ENCODE measurements at places on chromosomes 6 and 20.

- no peak for DNase-seq
Measured at GRCh38 chr6:163318071-163318786, 96.3 kb upstream of the QKI start.

DNA sequence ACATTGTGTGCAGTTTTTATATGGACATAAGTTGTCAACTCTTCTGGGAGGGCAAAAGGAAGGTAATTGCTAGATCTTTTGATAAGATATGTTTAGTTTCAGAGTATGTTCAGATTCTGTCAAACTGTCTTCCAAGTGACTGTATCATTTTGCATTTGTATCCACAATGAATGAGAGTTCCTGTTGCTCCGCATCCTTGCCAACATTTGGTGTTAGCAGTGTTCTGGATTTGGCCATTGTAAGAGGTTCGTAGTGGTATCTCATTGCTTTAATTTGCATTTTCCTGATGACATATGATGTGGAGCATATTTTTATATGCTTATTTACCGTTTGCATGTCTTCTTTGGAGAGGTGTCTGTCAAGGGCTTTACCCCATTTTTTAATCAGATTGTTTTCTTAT lies 150.2 kb downstream of the CDKAL1 start:
- no peak for DNase-seq

DNA sequence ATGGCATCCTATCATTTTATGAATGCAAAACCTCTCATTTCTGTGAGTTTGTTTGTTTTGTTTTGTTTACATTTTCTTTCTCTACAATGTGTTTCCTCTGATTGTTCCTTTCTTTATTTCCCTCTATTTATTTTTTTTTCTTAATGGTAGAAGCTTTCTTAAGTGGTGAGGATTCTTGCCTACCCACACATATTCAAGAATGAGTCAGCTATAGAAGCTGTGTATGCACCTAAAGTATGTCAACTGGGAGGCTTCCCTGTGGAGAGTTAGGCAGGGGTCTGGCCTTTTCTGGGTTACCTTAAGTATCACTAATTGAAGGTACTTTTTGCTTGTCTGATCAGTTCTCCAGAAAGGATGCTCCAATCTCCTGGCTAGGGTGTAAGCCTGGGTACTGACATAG lies 354.0 kb downstream of the ESR1 start:
- no peak for DNase-seq

GRCh38 chr20:15138548-15139126 lies 801.2 kb upstream of the FLRT3 start:
- no peak for DNase-seq

- no peak for DNase-seq
Measured at GRCh38 chr6:111812060-111813038, 60.9 kb downstream of the FYN start.

- DNase-seq: peak; percentile 28
Measured at GRCh38 chr20:24700166-24700860, 230.9 kb downstream of the SYNDIG1 start.
